ENCODE measurements at places on chromosomes 1 and 21. TPM values are rescaled to one million over a fixed set of nuclear protein-coding genes. Genes with fewer than 3 reads are reported as not detected.

- H3K4me3 ChIP-seq = no peak overlapping the region
- DNase-seq = no peak
- peaks cover 4% of the 10 kb centered on the region for H3K4me1 ChIP-seq
- H3K27ac ChIP-seq = no peak overlapping the region
These were observed 10.4 kb upstream of the KCNA2 start for GRCh38 chr1:110616587-110616986.

Gene VWA1
- 37.7 TPM for total RNA-seq

DNA sequence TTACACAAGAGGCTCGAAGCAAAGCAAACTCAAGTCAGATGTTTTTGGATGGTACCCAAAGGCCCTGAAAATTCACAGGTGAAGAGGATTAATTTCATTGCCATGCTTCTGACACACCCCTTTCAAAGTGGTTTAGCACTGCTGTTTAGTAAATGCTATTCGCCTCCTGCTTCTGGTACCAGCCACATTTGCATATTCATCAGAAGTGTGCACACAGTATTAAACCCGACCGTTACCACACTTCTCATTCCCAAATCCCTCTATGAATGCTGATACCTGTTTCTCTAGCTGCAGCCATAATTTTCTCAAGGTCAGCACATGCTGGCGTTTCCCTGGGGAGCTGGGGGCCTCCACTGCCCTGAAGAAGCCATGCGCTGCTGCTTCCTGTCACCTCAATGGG, 179.8 kb upstream of the DAB1 start:
- H3K27ac ChIP-seq = no peak overlapping the region
- no peaks in the 10 kb centered on the region for H3K27me3 ChIP-seq
- no peaks in the 10 kb centered on the region for H3K4me1 ChIP-seq

DNA sequence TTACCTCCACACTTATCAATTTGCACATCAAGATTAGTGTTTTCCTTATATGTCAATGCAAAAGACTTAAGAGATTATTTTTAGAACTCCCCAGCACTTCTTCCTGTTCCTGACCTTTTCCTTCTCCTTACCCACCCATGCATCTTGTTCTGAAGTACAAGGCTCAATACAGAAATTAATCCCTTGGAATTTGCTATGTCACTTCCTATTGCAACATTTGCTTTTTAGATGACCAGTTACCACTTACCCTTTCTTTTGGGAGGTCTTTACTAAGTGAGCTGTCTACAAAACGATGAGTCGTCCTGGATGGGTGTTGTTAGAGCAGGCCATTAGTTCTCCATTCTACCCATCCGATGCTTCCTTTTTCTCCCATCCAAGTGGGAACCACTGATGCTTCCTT, 221.2 kb downstream of the FMN2 start:
- no peak overlapping the region for H3K4me3 ChIP-seq
- peak; percentile 34 for DNase-seq
- no peaks in the 10 kb centered on the region for H3K36me3 ChIP-seq
- no peaks in the 10 kb centered on the region for H3K27me3 ChIP-seq
- no peaks in the 10 kb centered on the region for H3K4me1 ChIP-seq

Gene EVI5
- 29.0 TPM for total RNA-seq

Gene CYP4B1
- not detected for total RNA-seq

GRCh38 chr1:96233422-96233821, 488.2 kb upstream of the PTBP2 start:
- H3K36me3 ChIP-seq = no peaks in the 10 kb centered on the region
- no peak overlapping the region for H3K27ac ChIP-seq
- H3K4me1 ChIP-seq = peaks cover 2% of the 10 kb centered on the region
- H3K4me3 ChIP-seq = no peak overlapping the region

GRCh38 chr21:26788790-26789189, 56.4 kb downstream of the ADAMTS1 start:
- DNase-seq = no peak
- no peaks in the 10 kb centered on the region for H3K36me3 ChIP-seq
- no peaks in the 10 kb centered on the region for H3K27me3 ChIP-seq
- no peak overlapping the region for H3K27ac ChIP-seq
- H3K4me3 ChIP-seq = no peak overlapping the region

DNA sequence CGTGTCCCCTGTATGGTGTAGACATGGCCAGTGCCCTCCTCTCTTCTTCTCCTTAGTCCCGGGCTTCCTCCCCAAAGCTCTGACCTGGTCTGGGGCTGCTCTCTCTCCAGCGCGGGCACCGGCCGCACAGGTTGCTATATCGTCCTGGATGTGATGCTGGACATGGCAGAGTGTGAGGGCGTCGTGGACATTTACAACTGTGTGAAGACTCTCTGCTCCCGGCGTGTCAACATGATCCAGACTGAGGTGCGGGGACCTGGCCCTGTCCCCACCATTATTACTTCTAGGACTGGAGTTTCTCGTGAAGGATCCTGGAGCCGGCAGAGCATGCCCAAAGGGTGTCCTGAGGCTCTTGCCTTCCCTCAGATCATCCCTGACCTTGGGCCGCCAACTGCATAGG, 78.9 kb downstream of the PTPRU start:
- H3K4me3 ChIP-seq = no peak overlapping the region
- H3K4me1 ChIP-seq = no peaks in the 10 kb centered on the region
- DNase-seq = no peak
- no peaks in the 10 kb centered on the region for H3K27me3 ChIP-seq
- H3K27ac ChIP-seq = no peak overlapping the region

- no peak overlapping the region for H3K4me3 ChIP-seq
- DNase-seq = peak; percentile 35
- H3K27ac ChIP-seq = peak overlapping the region; percentile 0
- no peaks in the 10 kb centered on the region for H3K36me3 ChIP-seq
These were observed 378.9 kb downstream of the PLPP3 start for GRCh38 chr1:56200442-56200841.

Gene PIGR
- 23.3 TPM for total RNA-seq

GRCh38 chr21:38306433-38307141, 49.8 kb downstream of the KCNJ15 start:
- H3K27me3 ChIP-seq = no peaks in the 10 kb centered on the region
- H3K4me1 ChIP-seq = peaks cover 6% of the 10 kb centered on the region
- H3K27ac ChIP-seq = no peak overlapping the region
- H3K36me3 ChIP-seq = no peaks in the 10 kb centered on the region
- peak; percentile 39 for DNase-seq
- H3K4me3 ChIP-seq = no peak overlapping the region

DNA sequence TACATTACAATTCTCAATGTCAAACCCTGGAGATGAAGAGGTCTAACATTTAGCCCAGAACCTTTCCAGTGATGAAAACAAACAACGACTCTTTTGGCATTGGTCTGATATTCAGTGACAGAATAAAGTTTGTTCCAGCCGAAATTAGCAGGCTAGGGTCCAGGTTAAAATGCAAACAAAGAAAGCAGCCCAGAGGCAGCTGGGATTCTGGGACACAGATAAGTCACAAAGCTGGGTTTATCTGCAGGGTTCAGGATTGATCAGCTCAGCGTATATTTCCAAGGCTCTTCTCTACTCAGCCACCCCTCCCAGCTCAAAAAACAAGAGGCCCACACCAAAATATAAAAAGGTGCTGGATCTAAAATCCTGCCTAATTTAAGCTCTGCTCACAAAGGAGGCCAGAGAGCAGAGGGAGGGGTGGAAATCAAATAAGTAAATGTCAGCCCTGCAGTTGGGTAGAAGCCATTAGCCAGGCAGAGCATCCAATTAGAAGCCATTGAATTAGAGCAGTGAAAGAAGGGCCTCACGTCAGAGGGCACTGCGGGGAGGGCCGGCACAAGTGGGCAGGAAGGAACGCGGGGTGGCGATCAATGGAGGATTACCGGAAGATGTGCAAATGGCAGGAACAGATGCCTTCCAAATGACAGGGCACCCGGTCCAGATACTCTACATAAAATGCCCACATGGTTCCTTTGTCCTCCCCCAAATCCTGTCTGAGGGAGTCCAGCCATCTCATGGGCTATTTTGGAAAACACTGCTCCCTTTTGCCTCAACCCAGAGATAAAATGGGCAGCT, 3.2 kb upstream of the KLHDC8A start:
- H3K27me3 ChIP-seq = no peaks in the 10 kb centered on the region
- H3K4me3 ChIP-seq = no peak overlapping the region
- H3K27ac ChIP-seq = no peak overlapping the region
- H3K4me1 ChIP-seq = no peaks in the 10 kb centered on the region

DNA sequence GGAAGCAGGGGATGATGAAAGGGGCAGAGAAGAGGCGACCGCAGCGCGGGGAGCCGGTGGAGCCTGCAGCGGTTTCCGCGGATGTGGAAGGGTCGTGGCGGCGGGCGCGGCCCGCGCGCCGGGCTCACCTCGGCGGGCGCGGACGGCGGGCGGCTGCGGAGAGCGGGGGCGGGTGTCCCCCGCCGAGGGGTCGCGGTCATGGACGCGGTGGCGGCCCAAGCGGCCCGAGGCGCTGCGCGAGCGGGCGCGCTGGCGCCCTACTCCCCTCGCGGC, 572 bp downstream of the LPGAT1 start:
- H3K27me3 ChIP-seq = no peaks in the 10 kb centered on the region
- peak overlapping the region; percentile 95 for H3K27ac ChIP-seq
- H3K4me3 ChIP-seq = peak overlapping the region; percentile 95

DNA sequence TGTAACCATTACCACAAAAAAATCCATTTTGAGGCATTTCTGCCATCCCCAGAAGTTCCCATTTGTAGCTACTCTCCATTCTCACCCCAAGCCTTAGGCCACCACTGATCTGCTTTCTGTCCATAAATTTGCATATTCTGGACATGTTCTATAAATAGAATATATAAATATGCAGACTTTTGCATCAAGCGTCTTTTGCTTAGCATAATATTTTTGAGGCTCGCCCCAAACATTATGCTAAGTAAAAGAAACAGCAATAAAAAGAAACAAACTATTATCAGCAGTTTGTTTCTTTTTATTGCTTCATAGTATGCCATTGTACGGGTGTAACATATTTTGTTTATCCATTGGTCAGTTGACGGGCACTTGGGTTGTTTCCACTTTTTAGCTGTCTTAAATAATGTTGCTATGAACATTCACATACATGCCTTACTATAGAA, 7.9 kb downstream of the TFAP2E start:
- no peak for DNase-seq
- no peak overlapping the region for H3K27ac ChIP-seq
- no peaks in the 10 kb centered on the region for H3K36me3 ChIP-seq

DNA sequence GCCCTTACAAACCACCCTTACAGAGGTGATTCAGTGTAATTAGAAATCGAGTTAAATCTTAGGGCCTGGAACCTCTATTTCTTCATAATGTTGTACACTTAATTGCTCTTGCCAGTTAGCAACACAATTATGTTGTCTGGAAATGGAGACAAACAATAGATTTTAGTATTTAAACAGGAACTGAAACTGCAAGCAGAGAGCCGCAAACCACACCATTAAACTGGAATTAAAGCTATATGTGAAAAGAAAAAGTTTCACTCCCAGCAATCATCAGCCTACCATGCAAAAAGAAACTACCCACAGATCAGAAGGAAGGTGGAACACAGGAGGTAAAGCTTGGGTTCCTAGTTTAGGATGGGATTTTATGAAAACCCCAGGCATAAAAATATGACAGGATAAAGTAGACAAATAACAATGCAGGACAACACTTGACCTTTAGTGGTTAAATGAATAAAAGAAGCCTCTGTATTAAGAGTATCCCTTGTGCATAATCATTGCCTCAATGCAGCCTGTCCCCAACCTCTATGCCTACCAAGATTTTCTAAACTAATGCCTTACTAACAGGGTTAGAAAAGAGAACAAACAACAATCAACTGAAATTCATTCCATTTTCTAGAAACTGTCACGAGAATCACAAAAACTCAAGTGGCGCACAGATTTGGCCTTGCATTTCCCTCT, 304.3 kb upstream of the ESRRG start:
- no peak overlapping the region for H3K4me3 ChIP-seq
- DNase-seq = no peak
- H3K4me1 ChIP-seq = peaks cover 4% of the 10 kb centered on the region
- no peaks in the 10 kb centered on the region for H3K36me3 ChIP-seq

Gene OLIG2
- total RNA-seq = not detected

GRCh38 chr1:81165963-81166362, 634.8 kb upstream of the ADGRL2 start:
- H3K4me3 ChIP-seq = no peak overlapping the region
- no peak for DNase-seq
- no peaks in the 10 kb centered on the region for H3K4me1 ChIP-seq
- no peaks in the 10 kb centered on the region for H3K36me3 ChIP-seq
- no peaks in the 10 kb centered on the region for H3K27me3 ChIP-seq

Data from hepatocyte (in vitro differentiated cells).